Renal cortical epithelial cell (primary cell): ENCODE measurements at places on chromosomes 16 and 17. TPM values are rescaled to one million over a fixed set of nuclear protein-coding genes. Genes with fewer than 3 reads are reported as not detected.

DNA sequence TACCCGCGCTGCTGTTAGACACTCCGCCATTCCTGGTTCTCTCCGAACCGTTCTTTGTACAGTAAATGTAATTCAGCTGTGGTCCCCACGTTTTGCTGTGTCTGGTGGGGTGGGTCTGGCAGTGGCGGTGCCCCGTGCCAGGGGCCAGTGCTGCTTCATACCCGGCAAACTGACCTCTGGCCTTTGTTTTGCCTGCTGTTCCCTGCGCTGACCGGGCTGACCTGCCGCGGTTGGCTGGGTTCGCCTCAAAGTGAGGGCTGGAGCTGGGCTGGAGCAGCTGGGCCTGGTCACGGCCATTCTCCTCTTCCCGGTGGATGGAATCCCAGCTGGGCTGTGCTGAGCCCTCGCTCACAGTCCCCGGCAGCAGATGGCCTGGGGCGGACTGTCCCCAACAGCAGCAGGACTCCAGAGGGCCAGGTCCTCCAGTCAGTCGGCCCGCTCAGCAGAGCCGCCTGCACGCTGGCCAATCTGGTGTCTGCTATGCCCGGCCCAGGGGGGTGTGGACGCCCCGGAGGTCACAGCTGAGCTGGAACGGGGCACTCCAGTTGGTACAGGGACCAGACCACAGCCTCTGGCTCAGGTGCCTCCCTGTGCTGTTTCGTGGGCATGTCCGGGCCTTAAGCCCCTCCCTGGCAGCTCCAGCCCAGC is 1.5 kb upstream of the WFIKKN1 start:
- DNase-seq: no peak

The ZG16B gene
- 0.25 and 1.2 TPM in 2 replicates for total RNA-seq

DNA sequence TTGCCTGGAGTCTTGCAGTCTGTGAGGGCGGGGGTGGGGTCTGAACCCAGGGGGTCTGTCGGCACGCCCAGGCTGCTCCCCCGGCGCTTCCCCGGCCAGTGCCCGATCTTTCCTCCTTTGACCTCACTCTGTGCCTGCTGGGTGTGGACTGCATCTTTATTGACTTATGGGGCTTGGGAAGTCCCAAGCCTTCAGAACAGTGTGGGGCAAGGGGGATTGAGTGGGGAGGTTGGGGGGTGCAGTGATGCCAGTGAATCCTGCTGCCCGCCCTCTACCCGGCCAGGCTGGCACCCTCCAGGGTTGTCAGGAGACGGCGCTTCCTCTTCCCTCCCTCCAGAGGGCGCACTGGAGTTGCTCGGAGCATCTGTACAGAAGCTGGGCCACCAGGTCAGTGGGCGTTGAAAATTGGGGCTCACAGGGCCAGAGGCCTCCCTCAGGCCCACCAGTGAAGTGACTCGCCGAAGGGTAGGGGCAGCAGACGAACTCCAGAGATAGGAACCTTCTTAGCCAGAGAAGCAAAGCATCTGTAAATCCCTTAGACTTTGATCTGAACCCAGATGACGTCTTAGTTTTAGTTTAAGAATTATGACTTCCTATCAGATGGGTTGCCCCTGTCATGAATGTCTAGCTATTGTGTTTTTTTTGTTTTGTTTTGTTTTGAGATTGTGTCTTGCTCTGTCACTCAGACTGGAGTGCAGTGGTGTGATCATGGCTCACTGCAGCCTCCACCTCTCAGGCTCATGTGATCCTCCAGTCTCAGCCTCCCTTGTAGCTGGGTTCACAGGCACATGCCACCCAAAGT is 184.8 kb upstream of the CIBAR2 start:
- peak; percentile 3 for DNase-seq

GRCh38 chr17:48930435-48930873 is 14.2 kb downstream of the SNF8 start:
- DNase-seq: no peak

The FOXJ1 gene
- total RNA-seq: 0.17 and 1.1 TPM in 2 replicates

DNA sequence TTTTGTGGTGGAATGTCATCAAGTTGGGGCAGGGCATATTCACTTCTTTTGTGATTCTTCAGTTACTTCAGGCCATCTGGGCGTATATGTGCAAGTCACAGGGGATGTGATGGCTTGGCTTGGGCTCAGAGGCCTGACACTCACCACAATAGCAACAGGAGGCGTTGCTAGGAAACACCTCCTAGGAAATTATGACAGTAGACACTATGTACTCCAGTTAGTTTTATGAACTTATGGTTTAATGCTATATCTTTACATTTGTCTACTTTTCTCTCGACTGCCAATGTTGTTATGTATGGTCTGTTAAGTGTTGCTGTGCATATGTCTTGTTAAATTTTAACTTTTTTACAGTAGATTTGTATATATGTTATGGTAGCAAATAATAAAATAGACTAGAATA is 788.7 kb upstream of the GOT2 start:
- DNase-seq: no peak

- no peak for DNase-seq
Measured at GRCh38 chr17:77666881-77667395, 291.6 kb upstream of the TNRC6C start.

DNA sequence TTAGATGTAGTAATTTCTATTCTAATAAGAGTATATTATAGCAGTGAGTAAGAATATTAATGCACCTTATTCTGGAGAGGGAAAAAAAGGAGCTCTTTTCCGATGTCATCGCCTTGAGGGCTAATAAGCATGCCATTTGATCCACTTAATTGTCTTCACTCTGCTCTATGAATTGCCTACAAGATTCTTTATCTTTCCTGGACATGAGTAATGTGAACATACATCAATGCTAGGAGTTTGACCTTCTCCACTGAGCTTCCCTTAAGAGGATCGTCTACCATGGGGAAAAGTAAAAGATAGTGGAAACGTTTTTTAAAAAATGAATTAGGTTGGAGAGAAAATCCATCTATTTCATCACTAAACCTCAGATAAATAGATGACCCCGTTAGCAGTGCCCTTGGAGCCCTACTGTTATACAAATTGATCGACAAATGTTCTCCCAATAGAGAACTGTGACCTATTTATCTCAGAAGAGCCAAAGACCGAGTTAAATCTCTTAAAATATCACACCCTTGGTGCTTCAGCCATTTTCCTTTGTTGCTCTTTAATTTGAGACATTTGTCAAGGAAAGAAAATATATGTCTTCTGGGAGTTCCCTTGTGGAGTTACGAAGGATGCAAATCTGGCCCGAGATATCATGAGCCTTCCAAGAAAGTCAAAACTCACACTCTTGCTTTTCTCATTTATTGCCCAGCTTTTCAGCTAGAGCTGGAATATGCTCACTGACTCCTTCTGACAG is 898.5 kb downstream of the KCNJ2 start:
- no peak for DNase-seq

DNA sequence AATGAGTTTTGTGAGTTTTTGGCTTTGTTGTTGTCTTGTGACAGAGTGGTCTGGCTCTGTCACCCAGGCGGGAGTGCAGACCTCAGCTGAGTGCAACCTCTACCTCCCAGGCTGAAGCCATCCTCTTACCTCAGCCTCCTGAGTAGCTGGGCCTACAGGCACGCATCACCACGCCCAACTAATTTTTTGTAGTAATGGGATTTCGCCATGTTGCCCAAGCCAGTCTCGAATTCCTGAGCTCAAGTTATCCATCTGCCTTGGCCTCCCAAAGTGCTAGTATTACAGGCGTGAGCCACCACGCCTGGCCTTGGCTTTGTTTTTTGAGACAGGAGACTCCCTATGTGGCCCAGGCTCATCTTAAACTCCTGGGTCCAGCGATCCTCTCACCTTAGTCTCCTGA is 15.1 kb downstream of the CRK start:
- DNase-seq: no peak

The EME1 gene
- total RNA-seq: 0.55 and 5.9 TPM in 2 replicates

The UNK gene
- total RNA-seq: 6.6 and 17.2 TPM in 2 replicates

DNA sequence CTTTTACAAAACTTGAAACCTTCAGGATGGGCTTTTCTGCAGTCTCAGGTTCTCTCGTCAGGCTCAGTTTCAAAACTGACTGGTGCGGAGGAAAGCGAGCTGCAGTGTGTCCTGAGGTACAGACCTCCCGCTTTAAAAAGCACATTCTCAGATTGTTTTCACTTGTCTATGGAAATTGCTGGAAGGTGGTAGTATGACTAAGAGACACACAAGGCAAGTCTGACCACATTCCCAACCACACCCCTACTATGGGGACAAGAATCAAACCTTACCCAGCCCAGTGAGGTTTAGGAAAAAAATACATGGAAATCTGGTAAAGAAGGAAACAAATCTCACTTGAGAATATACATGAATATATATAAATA is 18.2 kb downstream of the SRP68 start:
- DNase-seq: peak; percentile 88

DNA sequence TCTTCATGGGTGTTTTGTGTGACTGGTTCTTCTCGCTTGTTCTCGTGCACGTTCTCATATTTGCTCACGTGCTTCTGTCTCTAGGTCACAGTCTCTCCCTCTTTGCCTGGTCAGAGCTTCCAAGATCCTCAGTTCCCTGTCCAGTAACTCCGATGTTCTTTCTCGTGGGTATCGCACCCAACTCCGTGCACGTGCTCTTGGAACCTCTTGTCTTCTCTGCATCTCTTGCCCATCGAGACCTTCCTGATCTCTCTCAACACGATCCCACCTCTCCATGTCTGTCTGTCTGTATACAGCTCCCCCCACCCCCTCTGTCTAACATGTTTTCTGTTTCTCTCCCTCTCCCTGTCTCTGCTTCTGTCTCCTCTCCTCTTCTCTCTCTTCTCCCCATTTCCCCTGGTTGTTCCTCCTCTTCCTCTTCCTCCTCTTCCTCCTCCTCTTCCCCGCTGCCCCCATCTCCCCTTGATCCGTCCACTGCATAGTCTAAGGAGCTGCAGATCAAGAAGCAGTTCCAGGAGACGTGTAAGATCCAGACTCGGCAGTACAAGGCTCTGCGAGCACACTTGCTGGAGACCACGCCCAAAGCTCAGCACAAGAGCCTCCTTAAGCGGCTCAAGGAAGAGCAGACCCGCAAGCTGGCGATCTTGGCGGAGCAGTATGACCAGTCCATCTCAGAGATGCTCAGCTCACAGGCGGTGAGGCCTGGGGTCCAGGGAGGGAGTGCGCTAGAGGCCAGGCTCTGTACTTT is 6.1 kb downstream of the HIRIP3 start:
- DNase-seq: no peak

GRCh38 chr16:74123195-74123594 is 173.4 kb upstream of the PSMD7 start:
- DNase-seq: no peak

The SLC16A6 gene
- total RNA-seq: 0.05 TPM in 1 of 2 replicates, not detected in the other

DNA sequence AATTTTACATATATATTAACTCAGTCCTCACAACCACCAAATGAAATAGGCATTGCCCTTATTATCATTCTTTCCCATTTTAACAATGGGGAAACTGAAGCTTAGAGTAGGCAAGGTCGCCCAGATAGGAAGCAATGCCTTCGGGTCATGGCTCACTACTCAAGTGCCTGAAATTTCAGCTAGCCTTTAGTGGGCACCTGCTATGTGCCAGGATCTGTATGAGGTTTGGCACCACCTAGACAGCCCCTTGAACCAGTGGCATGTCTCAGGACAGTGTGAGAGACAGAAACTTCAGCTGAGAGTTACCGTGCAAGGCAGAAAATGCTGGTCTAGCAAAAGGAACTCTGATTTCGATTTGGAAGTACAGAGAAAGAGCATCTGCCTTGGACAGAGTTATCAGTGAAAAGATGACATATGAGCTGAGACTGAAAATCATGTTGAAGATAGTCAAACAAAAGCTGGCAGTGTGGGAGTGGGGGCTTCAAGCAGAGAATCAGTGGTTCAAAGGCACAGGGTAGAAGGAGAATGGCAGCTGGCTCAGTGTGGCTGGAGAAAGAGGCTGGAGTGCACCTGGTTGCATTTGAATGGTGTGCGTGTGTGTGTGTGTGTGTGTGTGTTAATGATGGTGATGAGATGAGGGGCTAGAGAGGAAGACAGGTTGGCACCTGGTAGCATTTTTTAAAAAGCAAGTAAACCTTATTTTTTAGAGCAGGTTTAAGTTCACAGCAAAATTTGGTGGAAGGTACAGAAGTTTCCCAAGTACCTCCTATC is 29.1 kb downstream of the CDH13 start:
- DNase-seq: no peak

The KRTAP4-6 gene
- not detected in 2 replicates for total RNA-seq

The KRTAP4-9 gene
- total RNA-seq: not detected in 2 replicates

GRCh38 chr17:56815711-56816110 is 18.0 kb downstream of the C17orf67 start:
- DNase-seq: no peak

DNA sequence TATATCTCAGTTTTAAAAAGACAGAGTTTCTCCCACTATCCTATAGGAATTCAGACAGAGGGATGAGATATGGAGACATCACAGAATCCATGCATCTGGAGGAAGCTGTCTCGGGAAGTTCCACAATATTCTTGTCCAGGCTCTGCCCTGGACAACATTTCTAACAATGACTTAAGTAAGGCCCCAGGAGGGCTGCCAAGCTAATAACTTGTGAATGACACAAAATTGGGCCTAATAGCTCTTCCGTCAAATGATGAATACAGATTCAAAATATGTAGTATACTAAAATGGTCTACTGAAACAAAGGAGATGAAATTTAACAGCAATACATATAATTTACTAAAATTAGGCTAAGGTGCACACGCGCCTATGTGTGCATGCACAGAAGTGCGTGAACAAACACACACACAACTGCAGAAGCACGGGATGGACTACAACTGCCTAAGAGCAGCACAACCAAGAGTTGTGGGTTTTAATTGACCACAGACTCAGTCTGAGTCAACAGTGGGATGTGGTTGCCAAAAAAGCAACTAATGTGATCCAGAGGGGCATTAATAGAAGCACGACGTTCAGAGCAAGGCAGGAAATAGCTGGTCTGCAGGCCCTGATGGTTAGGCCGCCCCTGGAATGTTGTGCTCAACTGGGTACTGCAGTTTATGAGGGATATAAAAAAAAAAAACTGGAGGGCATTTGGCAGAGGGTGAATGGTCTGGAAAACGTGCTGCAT is 26.3 kb upstream of the HS3ST2 start:
- DNase-seq: peak; percentile 58
